Activated T-cell treated with anti-CD3 and anti-CD28 coated beads for 24 hours (primary cell): ENCODE measurements at places on chromosomes 5 and 9.

DNA sequence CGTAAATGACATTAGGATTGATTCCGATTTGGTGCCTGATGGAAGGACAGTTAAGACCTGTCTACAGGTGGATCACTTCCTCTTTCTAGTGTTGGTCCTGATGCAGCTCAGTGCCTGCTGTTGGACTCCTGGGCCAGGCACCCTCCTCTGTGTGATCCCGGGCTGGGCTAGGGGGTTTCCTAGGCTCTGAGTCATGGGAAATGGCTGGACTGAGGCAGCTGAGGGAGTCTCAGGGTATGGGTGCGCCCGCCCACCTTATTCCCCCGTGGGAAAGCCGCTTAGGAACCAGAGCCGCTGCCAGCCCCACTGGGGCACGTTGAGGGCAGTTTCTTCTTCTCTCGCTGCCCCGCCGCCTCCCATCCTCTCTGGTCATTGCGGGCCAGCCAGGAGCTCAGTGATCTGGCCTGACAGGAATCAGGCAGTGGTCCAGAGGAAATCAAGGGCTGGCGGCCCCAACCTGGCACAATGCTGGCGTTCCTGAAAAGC, 12.9 kb downstream of the TCF7 start:
- no peak for DNase-seq

DNA sequence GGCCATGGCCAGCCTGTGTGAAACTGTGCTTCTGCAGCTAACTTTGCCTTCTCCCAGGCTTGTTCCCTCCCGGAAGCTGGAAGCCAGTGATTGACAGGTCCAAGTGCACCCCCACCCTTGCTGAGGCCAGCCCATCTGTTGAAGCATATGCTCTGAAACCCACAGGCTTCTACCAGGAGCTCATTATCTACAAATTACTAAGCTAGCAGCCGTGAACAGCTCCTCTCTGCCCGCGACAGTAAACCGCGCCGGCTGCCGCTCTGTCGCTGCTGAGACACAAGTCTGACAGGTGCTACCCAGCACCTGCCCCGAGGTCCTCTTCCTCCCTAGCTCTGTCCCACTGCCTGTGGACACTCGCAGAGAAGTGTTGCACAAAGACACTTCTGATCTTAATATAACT, 490.9 kb downstream of the GADD45G start:
- no peak for DNase-seq

DNA sequence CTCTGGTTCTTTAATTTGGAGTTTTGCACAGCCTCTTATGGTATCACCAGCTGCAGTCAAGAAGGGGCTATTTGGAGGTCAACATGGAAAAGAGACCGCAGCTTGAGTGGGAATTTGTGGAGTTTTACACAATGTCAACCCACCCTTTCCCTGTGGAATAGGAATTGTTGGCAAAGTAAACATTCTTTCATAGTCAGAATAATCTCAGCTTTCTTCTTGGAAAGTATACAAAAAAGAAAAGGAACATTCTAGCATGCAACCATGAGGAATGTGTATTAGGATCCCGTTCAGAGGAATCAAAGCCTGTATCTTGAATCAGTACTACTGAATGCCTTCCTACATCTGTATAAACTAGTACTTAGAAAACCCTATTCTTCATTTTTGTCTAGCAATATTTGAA, 107.6 kb downstream of the LURAP1L start:
- DNase-seq, result no peak

DNA sequence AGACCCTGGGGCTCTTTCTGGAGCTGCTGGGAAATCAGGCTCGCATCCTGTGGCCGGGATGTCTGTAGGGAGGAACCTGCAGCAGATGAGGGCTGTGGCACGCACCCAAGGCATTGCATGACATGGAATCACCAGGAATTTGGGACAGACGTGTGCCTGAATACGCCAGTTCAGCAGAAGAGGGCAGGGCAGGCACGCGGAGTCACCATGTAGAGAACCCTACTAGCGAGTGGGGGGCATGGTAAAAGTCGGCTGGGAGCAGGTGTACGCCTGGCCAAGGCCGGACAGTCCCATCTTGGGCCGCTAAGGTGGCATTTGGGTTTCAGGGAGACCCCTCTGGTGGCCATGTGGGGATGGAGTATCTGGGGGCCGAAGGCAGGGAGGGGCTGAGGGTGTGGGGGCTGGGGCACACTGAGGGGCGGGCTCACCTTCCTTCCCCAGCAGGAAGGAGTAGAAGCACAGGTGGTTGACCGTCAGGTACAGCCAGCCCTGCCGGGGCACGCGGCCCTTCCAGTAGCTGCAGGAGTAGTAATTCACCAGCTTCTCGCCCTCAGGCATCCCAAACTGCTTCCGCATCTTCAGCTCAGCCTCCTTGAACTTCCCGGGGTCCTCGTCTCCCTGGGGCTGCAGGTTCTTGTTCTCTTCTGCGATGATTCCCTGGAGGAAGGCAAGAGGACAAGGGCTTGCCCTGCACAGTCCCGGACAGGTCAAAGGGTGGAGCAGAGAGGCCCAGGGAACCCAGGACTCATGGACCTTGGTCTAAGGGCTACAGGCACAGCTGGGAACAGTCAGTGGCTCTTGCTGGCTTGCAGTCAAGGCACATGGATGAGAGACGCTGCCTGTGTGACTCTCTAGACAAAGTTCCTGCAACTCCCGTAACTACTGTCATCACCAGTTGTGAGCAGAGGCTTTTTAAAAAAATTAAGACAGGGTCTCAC, 13.5 kb downstream of the TBC1D9B start:
- DNase-seq, result no peak

DNA sequence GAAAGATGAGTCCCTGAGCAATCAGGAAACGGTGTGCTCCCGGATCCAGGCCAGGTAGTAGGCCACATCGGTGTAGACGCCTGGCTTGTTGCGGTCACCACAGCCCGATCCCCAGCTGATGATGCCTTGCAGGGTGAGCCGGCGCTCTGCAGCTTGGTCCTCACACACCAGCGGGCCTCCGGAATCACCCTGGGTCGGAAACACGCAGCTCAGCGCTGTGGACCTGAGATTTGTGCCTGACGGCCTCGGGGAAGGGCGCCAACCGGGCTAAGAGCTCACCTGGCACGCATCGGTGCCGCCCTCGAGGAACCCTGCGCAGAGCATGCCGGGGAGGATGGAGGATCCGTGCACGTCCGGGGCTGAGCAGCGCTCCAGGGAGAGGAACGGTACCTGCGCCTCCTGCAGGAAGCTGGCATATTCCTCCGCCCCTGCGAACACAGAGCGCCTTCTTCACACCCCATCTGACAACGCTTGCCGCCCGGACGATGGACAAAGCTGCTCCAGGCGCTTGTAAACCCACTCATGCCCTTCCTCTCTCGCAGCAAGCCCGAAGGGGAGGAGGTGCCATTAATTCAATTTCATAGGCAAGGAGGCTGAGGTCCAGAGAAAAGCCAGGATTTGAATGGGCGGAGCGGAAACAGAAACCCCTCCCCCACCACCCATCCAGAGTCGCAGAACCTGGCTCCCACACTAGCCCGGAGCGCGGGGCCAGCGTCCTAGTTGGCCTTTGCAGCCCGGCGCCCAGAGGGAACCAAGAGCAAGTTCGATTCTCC, 2.0 kb upstream of the PFN3 start:
- peak; percentile 61 for DNase-seq

GRCh38 chr5:161446655-161447054, 99.9 kb downstream of the GABRB2 start:
- no peak for DNase-seq

DNA sequence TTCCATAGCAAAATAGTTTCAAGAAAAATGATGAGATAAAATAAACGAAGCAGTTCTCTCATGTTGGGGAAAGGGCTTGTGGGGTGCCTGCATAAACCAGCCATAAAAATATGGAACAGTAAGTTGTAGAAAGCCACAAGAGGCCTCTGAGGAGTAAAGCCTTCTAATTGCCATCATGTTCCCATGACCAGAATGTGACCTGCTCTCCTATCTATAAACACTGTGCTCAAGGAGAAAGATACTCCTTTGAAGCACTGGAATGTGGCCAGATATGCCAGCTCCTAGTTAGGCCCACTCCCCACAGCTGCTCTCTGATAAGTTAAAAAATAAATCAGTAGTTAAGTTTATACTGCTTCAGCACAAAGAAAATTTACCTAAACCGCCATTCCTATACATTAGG, 65.8 kb downstream of the SETX start:
- no peak for DNase-seq
